ENCODE measurements at places on chromosomes 12 and 14. TPM values are rescaled to one million over a fixed set of nuclear protein-coding genes. Genes with fewer than 3 reads are reported as not detected.

FICD gene
- 5.7 TPM for total RNA-seq

- no peak for DNase-seq
Observed at GRCh38 chr12:100138803-100139098, 3.9 kb downstream of the BLTP3B start.

GRCh38 chr12:60168441-60168840 lies 572.6 kb downstream of the SLC16A7 start:
- no peak for DNase-seq

DNA sequence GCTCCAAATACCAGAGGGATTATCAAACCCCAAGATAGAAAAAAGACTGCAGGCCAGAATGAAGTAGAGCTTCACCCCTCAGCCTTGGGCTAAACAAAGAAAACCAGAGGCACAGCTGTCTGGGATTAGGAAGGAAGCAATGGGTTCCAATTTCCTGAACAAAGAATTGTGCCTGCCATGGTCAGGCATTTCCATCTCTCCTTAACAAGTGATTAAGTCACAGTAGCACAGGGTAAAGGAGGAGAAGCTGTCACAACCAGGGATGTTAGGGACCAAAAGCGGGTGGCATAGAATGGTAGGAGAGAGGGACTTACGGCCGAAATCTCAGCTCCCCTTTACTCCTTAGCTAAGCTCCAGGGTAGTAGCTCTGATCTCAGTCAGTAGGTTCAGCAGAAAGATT lies 33.9 kb downstream of the SPTLC2 start:
- DNase-seq: no peak

GPR84 gene
- 2.6 TPM for total RNA-seq

DNA sequence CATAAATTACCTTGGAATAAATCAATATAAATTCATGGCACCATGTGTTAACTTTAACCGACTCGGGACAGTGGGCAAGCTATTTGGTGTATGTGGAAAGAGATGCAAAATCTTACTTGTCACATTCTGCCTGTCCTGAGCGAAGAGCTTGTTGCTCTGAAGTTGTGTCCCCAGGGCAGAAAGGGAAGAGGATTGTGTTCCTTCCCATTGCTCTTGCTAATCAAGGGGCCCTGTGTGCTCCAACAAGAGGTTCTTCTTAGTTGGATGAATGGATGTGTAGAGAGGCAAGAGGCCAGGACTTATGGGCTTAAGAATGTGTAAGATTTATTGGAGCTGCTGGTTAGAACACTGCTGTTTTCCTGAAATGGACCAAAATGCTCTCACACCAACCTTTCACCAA lies 36.5 kb upstream of the FRS2 start:
- DNase-seq: no peak

- DNase-seq: no peak
Observed at GRCh38 chr12:77314378-77315052, 249.1 kb upstream of the E2F7 start.

- no peak for DNase-seq
Observed at GRCh38 chr12:105847068-105847467, 291.7 kb downstream of the NUAK1 start.

- no peak for DNase-seq
Observed at GRCh38 chr12:13586361-13586760, 389.8 kb downstream of the EMP1 start.

GRCh38 chr14:66140213-66140918 lies 345.8 kb upstream of the CCDC196 start:
- DNase-seq: no peak

- DNase-seq: peak; percentile 70
Observed at GRCh38 chr12:111598637-111599452, at the start of gene ATXN2. ATXN2 (minus strand) TSS chr12:111599315; CDS start chr12:111599034, 281 bp downstream.

All from activated CD4-positive, alpha-beta memory T cell treated with anti-CD3 and anti-CD28 coated beads for 36 hours (primary cell).